ENCODE measurements at places on chromosomes 3 and 15.

GRCh38 chr3:177838766-177839350 lies 641.6 kb upstream of the TBL1XR1 start:
- no peak for DNase-seq

DNA sequence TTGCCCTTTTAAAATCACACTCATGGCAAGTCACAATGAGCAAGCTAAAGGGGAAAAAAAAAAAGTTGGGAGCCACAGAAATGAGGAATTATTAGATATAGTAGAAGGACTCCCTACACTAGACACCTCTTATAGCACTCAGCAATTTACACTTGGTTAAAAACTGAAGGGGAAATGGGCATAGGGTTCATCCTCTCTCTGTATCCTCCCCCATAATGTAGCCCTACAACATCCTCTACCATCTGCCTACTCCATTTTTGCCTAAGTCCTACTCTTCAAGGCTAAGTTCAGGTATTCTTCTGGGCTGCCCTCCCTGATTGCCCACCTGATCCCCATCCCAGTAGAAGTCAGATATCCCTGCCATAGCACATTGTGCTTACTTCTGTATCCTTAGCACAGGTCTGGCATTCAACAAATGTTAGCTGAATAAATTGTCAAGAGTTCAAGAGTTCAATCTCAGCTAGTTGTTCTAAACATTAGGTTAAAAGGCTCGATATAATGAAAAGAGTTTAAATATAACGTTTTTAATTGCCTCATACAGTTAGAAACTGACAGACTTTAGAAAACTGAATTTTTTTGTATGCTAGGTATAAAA lies 14.5 kb downstream of the SETD2 start:
- no peak for DNase-seq

GRCh38 chr3:62027241-62027640 lies 346.1 kb downstream of the FEZF2 start:
- DNase-seq = no peak

DNA sequence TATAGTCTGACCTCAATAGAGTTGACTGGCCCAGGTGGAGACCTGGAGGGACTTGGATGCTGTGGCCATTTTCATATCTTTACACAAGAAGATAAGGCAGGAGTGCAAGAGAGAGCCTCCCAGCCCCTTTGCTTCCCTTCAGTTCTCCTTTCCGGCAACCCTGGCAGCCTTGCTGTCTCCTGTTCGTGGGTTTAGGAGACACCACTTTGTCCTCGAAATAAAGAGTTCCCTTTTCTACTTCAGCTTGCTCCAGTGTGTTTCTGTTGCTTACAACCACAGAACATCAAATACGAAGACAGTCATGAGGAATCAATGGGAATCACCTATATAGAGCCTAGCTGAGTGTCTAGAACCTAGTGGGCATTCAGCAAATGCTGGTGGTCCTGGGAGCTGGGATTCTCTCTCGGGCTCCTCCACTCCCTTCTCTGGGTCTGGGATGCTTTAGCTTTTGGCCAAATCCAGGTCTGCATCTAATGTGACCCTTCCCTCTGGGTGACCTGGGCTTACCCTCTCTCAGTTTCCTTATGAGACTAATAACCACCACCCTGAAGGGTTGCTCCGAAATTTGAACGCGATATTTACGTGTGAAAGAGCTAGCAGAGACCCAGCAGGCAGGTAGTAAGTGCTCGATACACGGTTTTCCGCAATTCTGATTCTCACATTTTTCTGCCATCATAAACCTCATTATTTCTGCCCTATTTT lies 44.5 kb downstream of the PCSK6 start:
- DNase-seq = no peak

- DNase-seq = no peak
Observed at GRCh38 chr3:69738315-69738714, 949 bp upstream of the MITF start.

GRCh38 chr15:80309769-80310384 lies 57.9 kb upstream of the CTXND1 start:
- DNase-seq = no peak

GRCh38 chr3:42439261-42440115 lies 29.1 kb upstream of the LYZL4 start:
- no peak for DNase-seq

DNA sequence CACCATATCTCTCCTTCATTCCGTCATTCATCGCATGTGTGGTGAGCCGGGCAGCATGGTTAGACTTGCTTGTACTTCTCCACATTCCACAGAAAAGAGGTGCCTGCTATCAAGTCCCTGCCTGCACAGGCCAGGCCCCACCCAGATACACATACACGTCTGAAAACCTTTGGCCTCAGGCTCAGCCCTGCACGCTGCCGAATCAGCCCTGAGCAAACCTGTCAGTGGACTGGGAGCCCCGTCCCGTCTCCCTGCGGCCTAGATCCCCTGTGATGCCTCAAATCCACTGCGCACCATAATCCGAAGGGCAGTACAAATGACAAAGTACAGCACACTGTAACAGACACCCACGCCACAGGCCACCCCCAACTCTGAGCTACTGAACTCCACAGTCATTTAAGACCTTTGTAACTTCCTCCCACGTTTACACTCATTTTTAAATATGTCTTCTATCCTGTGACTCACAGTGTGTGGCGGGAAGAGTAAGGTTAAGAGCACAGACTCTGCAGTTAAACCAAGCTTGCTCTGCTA lies 67.1 kb downstream of the MB21D2 start:
- no peak for DNase-seq

DNA sequence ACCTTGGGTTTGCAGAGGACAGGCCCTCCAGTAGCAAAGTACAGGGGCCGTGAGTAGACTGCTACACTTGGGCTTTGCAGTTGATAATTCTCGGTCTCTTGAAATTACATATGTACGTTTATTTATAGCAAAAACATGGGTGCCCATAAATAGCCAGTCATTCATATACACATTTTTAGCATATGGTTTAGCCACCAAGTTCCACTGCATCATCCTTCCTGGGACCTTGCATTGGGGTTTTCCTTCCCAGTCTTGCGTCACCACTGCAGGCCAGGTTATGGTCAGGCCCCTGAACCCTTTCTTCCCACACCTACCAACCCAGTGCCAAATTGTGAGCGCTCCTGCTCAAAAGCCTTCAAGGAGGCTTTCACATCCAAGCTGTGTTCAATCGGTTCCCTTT lies 12.7 kb downstream of the KLHL25 start:
- DNase-seq = no peak

DNA sequence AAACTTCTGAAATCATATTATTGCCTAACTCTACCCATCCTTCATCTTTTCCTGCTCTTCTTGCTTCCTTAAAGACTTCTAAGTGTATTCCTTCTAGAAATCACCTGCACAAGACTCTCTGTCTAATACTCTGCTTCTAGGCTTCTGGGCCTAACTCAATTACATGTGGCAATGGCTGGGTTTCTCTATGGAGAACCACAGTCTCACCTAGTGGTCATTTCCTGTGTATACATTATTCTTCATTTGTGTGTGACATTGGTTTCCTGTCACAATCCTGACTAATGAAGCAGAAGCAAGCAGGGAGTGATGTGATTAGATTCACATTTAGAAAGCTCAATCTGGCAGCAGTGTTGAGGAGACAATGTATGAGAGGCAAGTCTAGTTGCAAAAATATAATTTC lies 16.9 kb upstream of the CLDN1 start:
- DNase-seq = no peak

DNA sequence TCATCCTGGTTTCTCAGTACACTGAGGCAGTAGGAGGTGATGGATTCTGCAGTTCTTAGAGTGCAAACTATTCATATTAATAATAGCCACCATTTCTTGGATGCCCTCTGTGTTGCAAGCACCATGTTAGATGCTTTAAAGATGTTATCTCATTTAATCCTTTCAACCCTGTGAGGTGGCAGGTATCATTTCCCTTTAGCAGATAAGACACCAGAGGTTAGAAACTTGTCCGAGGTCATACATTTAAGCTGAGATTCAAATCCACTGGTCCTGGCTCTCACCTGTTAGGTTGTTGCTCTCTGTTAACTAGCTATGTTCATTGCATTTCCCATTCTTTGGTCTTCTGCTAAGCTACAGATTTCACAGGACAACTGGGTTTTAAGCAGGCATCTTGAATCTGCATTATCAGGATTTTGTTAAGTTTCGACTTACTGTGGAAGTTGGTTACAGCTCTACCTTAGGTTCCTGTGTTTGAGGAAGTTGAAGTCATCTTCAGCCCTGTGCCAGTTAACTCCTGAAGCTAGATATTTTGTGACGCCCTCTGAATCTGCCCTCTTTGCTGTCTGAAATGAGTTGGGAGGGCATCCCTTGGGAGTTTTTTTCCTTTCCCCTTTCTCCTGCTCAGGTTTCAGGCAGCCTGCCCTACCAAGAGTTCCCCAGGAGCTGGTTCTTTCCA lies 6.4 kb downstream of the PDE8A start:
- no peak for DNase-seq

DNA sequence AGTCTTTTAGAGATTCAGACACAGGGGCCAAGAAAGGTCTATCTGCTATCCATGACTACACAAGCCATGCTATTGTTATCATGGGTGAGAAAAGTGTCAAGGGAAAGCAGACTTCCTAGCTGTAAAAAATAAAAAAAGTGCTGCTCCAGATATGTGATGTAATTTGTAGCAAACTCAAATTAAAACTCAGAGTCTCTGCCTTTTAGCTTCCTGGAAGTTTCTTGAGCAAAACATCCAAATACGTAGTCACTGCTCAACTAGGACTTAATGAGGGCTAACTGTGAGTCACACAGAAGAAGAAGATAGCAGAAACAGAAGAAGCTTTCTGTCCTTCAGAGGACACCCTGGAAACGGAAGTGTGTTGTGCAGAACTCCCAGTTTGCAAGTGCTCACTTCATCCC lies 393.4 kb upstream of the NR2F2 start:
- no peak for DNase-seq

GRCh38 chr3:184223946-184224345 lies 5.4 kb upstream of the VWA5B2 start:
- DNase-seq = no peak

DNA sequence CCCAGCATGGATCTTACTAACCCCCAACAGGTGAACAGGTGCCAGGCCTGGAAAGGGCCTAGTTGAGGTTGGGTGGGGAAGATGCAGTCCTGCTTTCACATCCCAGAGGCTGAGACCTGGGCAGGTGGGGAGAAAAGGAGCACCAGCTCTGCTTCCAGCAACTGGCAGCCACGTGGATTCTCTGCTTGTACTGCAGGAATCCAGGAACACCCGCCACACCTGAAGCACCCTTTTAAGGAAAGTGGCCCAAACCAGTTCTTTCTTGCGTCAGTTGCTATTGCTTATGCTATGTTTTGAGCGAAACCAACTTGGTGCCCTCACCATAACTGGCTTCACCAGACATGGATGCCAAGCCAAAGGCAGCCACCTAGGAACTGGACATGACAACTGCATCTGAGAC lies 28.1 kb upstream of the NEO1 start:
- no peak for DNase-seq

- DNase-seq = no peak
Observed at GRCh38 chr15:95584088-95584487, 746.4 kb upstream of the NR2F2 start.

- no peak for DNase-seq
Observed at GRCh38 chr3:175082631-175083030, 223.5 kb downstream of the NAALADL2 start.

DNA sequence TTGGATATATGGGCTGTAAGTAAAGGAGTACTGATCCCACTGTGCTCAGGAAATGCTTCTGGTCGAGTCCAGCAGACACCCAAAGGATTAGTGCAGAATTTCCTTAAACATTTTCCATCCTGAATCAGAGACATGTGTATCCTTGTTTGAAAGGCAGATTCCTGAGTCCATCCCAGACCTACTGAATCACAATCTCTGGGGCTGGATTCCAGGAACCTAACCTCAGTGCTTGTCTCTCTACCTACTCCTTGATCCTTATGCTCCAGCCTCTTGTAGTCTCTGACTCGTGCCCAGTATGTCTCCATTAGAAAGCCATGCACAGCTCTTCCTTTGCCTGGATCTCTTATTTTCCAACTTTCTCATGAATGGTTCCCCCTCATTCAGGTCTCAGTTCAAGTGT lies 585.8 kb downstream of the NLGN1 start:
- DNase-seq = no peak

GRCh38 chr3:190401963-190402362 lies 14.0 kb downstream of the CLDN16 start:
- DNase-seq = no peak

DNA sequence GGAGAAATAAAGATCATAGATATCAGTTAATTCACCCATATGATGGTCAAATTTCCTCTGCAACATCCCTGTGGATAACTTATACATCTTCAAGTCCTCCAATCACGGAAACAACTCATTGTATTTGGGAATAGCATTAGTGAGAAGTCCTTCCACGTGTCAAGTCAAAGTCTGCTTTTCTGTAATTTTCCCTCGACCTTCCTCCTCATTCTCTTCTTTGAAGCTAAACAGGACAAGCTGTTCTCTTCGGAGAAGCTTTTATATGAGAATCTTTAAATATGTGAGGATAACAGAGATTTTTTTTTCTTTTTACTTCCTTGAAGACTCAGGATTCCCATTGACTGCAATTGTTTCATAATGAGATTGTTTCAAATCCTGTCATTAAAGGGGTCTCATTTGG lies 230.4 kb downstream of the ZPLD1 start:
- DNase-seq = no peak

GRCh38 chr3:156513619-156514018 lies 41.3 kb downstream of the SSR3 start:
- DNase-seq = no peak

GRCh38 chr3:134313847-134314587 lies 60.2 kb downstream of the AMOTL2 start:
- DNase-seq = no peak

DNA sequence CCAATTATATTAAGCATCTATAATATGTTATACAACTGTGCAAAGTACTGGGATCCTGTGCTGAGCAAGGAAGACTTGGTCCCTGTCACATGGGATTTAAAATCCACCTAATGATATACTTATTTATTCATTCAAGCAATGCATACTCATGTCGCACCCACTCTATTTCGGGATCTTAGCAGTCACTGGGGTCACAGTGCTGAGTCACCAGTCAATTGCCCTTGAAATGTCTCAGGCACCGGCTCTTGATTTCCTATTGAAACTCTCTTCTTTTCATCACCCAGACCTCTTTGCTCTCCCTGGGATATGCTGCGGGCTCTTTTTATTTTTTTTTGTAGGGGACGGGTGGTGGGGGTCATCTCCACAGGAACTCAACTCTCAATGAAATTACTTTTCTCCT lies 194.5 kb upstream of the GAP43 start:
- no peak for DNase-seq

DNA sequence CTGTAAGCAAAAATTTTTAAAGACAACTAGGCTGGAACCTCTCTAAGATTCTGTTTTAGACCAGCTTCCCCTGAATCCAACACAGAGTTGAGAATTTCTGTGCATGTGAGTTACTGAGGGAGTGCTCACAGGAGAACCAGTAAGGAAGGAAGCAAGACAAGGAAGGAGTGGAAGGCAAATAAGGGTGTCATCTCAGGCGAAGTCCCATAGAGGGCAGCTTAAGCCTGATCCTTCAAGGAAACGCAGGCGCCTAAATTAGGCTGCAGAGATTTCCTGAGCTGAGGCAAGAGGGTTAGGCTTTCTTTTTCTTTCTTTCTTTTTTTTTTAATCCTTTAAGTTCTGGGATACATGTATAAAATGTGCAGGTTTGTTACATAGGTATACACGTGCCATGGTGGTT lies 36.2 kb upstream of the COL6A6 start:
- DNase-seq = no peak

All from NCI-H1930 (cell line).